Adipocyte (in vitro differentiated cells): ENCODE measurements at places on chromosomes 5 and 9.
A peak's percentile ranks its signal among the peaks of the same experiment; 100 is the strongest.

DNA sequence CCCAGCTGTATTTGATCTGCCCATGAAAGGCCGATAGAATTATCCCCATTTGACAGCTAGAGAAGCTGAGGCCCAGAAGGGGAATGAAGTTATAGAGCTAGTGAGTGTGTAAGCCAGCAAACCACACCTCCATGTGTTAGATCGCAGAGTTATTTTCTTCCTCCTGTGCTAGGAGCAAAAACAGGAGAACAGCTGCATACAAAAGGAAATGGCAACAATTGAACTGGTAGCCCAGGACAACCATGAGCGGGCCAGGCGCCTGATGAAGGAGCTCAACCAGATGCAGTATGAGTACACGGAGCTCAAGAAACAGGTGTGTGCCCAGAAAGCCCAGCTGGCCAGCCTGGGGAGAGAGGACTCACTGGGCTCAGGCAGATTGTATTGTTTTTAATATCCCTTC lies 30.4 kb downstream of the RAB14 start:
- DNase-seq: no peak

GRCh38 chr5:76154009-76154690 lies 71.0 kb downstream of the SV2C start:
- DNase-seq: no peak

DNA sequence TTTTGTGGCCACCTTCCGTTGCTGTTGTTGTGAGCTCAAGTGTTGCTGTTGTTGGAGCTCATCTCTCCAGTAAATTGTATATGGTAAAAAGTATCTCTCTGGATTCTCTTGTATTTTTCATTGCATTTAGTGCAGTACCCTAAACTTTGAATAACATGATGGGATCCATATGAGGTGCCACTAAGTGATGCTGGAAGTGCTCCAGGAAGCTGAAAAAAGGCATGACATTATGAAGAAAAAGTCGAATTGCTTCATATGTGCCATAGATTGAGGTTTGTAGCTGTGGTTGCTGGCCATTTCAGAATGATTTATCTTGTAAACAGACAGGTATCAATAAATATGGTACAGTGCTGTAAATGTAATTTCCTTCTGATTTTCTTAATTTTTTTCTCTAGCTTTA lies 5.5 kb downstream of the MARCHF6 start:
- no peak for DNase-seq

- DNase-seq: no peak
Measured at GRCh38 chr9:83800236-83801033, 17.1 kb downstream of the GKAP1 start.

DNA sequence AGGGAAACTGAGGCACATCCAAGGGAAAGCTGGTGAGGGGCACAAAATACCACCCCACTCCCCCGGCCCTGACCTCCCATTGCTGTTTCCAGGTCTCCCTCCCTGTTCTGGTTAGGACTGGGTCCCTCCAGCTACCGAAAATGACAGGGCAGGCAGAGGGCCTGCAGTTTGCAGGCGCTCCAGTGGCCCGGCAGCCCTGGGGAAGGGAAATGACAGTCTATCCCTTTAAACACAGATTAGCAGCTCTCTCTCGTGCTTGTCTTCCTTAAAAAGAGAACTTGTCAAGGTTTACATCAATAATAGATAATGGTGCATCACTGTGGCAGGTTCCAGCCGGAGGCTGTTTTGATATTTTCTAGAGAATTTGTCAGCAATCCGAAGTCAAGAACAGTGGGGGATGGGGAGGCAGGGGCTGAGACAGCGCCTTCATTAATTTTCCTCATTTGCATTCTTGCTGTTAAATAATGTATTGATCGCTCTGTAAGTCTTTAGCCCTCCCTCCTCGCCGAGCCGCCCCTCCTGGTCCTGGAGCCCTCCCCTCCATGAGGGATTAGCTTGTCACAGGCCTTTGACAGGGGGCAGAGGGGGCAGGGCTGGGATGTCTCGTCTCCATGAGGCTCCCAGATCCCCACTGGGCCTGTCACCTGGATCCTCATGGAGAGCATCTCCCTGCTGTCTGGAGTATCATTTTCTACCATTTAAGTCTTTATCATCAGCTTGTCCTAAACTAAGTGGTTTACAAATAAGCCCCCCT lies 45.0 kb upstream of the RAPGEF1 start:
- no peak for DNase-seq

DNA sequence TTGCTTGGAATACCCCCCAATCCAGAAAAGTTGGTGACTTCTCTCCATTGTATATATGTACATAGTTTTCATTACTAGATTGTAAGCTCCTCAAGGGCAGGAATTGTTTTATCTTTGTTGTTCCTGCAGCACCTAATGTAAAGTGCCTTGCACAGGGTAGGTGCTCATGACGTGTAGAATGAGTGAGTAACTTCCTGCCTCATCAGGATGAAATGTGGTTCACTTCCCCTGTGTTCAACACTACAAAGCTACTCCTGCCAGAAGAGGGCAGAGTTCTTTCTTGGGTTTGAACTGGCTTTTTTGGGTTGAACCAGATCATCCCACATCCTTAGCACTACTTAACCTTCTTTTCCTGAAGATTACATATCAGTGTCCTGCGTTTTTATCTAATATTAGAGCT lies 23.9 kb downstream of the GTF3C4 start:
- DNase-seq: no peak

GRCh38 chr9:5483306-5483705 lies 27.0 kb upstream of the PDCD1LG2 start:
- no peak for DNase-seq

GRCh38 chr9:132075853-132076252 lies 3.8 kb downstream of the MED27 start:
- no peak for DNase-seq

DNA sequence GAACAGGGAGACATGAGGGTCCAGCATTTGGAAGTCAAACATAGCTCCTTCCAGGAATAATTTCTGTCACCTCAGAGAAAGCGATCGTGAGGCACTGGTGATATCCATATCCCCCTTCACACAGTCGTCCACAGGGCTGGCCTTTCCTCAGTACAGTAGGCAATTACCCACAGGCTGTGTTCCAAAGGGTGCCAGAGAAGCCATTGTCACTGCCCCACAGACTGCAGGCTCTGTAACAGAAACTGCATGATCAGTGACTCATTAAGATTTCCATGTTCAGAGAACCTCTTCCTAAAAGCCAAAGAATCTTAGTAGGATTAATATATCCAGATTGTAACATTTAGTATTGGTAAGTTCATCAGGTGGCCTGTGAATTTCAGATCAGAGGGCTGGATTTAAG lies 127.6 kb downstream of the RPS23 start:
- peak; percentile 23 for DNase-seq

- DNase-seq: no peak
Measured at GRCh38 chr5:111070272-111071134, 1.0 kb upstream of the TSLP start.
